ENCODE measurements at places on chromosomes 1 and 21. TPM values are rescaled to one million over a fixed set of nuclear protein-coding genes. Genes with fewer than 3 reads are reported as not detected.

DNA sequence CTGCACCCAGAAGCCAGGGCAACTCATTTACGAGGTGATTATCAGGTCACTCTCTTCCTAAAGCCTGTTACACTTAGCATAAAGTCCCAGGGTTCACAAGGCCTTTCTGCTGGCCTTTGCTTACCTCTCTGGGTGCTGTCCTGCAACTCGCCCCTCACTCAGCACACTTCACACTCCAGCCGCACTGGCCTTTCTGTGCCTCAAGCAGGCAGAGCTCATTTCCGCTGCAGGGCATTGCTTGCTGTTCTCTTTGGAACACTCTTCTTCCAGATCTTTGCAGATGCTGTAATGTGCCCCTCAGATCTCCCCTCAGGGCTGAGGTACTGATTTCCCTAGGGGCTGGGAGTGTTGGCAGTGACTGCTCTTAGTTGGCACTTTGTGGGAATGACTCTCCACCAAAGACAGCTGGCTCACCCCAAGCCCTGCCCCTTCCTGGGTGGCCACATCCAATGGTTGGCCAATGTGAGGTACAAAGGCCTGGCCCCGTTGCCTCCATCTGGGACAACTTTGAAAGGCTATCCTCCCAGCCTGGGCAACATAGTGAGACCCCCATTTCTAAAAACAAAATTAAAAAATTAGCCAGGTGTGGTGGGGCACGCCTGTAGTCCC is 50.8 kb upstream of the SSBP3 start:
- DNase-seq, result no peak
- no peak overlapping the region for H3K27ac ChIP-seq
- H3K36me3 ChIP-seq, result no peaks in the 10 kb centered on the region
- H3K4me3 ChIP-seq, result no peak overlapping the region
- H3K27me3 ChIP-seq, result no peaks in the 10 kb centered on the region

The ZMYM4 gene
- 26.0 TPM for polyA plus RNA-seq

- DNase-seq, result no peak
- H3K27me3 ChIP-seq, result peaks cover 13% of the 10 kb centered on the region
Observed at GRCh38 chr1:3061981-3062615, 6.9 kb upstream of the PRDM16 start.

The DNALI1 gene
- polyA plus RNA-seq, result not detected

GRCh38 chr1:61158591-61158990 is 76.2 kb downstream of the NFIA start:
- no peak overlapping the region for H3K4me3 ChIP-seq
- H3K27me3 ChIP-seq, result no peaks in the 10 kb centered on the region
- no peaks in the 10 kb centered on the region for H3K36me3 ChIP-seq
- H3K4me1 ChIP-seq, result peaks cover 13% of the 10 kb centered on the region

Data from CD14-positive monocyte (primary cell).